ENCODE measurements at places on chromosomes 13 and 19. TPM values are rescaled to one million over a fixed set of nuclear protein-coding genes. Genes with fewer than 3 reads are reported as not detected.

Gene ZNF844
- 18.0 TPM for total RNA-seq

Gene LRRC25
- 4.0 TPM for total RNA-seq

Gene OR4F17
- total RNA-seq, result not detected

- DNase-seq, result no peak
These were observed 6.7 kb upstream of the ONECUT3 start for GRCh38 chr19:1746401-1747284.

Gene ERICH4
- total RNA-seq, result 1.8 TPM

DNA sequence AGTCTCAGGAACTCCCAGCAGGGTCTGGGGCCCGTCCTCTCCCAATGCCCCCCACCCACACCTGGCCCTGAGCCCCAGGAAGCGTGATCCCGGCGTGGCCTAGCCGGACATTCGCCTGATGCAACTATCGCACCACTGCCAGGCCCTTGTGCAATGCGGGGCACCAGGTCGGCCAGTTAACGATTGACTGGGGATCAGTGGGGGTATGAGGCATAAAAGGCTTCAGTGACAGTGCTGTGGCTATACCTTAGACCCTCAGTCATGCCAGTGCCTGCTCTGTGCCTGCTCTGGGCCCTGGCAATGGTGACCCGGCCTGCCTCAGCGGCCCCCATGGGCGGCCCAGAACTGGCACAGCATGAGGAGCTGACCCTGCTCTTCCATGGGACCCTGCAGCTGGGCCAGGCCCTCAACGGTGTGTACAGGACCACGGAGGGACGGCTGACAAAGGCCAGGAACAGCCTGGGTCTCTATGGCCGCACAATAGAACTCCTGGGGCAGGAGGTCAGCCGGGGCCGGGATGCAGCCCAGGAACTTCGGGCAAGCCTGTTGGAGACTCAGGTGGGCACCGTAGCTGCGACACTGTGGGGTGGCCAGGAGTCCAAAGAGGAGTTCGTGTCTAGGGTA lies at the start of gene ANGPTL8:
TSS of gene ANGPTL8 (plus strand) at position 243 of the 624 bp plus-strand sequence. CDS start at position 262, 19 bp downstream.
- DNase-seq, result no peak

Gene METTL21C
- 0.25 TPM for total RNA-seq

Gene FPR2
- 0.31 TPM for total RNA-seq

Gene PSG2
- total RNA-seq, result not detected

Gene PSPN
- total RNA-seq, result 5.1 TPM

DNA sequence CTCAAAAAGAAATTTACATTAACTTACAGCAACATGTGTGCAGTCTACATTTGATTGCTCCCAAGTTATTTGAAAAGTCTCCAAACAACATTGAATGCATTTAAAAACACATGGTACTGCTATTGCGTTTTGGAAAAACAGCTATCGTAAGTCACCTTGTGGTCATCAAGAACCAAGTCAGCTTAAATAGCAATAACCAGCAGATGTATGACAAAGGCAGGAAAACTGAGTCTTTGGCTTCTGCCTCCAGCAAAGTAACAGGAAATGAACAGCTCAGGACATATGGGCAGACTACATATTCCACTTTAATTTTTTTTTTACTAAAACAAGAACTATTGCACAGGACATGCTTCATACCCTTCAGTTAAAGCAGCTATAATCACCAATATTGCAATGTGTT lies 580.6 kb upstream of the SPRY2 start:
- no peak for DNase-seq

GRCh38 chr13:49134305-49134704 lies 85.8 kb upstream of the MLNR start:
- DNase-seq, result no peak

DNA sequence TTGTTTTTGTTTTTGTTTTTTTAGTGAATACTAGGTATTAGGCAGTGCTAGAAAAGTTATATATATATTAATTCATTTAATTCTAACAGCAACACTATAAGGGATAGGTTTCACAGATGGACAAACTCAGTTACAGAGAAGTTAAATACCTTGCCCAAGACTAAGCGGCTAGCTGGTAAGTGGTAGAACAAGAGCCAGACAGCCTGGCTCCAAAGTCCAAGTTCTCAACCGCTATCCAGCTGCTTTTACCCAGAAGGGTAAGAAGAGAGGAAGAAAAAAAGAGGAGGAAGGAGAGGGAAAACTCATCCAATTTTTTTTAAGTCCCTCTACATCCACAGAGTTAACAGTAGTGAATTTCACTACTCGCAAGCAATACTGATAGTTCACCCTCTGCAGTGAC lies 217.0 kb downstream of the SPRY2 start:
- DNase-seq, result no peak

GRCh38 chr13:112785483-112785856 lies 95.6 kb downstream of the ATP11A start:
- no peak for DNase-seq

DNA sequence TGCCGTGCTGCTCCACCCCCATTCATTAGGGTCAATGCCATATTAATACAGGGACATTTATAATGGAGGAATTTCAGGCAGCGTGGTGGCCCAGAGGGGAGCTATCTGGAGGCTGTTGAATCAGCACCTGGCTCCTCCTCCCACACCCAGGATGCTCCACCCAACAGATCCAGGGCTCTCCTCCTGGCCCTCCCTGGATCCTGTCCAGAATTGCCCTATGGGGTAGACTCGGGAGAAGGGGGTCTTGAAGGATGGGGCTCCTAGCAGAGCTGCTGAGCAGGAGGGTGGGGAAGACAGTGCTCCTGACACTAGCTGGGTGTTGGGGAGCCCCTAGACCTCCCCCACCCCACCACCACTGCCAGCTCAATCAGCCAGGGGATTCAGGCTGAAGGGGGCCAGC lies 5.2 kb upstream of the OR10H5 start:
- DNase-seq, result no peak

Measured in testis (tissue), 5 donors.